ENCODE measurements at places on chromosomes 6 and 20. TPM values are rescaled to one million over a fixed set of nuclear protein-coding genes. Genes with fewer than 3 reads are reported as not detected.
A peak's percentile ranks its signal among the peaks of the same experiment; 100 is the strongest.

GRCh38 chr6:15087186-15087589 lies 158.7 kb upstream of the JARID2 start:
- no peak for DNase-seq

DNA sequence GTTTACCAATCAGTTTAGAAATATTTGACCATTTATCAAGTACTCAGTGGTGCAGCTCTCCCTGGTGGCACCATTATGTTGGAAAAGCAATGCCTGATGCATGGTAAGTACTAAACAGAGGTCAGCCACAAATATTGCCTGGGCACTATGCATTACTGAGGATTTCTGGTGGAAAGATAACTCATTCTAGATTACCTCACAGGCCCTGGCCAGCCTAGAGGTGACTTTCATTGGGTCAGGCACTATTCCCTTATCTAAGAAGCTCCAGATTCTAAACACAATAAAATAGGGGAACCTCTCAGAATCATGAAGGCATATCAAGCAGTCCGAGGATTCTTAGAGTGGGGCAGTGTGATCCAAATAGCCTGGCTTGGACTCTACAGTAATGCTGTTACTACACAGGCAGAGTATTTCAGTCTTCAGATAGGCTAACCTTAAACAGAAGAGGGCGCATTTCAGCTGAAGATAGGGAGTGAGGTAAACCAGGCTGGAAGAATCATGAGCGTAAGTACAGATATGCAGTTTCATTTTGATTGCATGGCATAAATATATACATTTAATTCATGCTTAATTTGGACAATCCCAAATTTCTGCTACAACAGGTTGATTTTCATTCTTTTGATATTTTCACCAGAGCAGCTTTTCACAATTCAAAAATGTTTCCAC lies 12.1 kb downstream of the LGSN start:
- DNase-seq, result no peak

GRCh38 chr6:114342826-114343781 lies at the start of gene HS3ST5:
Gene HS3ST5, minus strand, starts transcription at chr6:114343023. Its CDS starts 280,178 bp downstream, at chr6:114062845.
- DNase-seq, result no peak

DNA sequence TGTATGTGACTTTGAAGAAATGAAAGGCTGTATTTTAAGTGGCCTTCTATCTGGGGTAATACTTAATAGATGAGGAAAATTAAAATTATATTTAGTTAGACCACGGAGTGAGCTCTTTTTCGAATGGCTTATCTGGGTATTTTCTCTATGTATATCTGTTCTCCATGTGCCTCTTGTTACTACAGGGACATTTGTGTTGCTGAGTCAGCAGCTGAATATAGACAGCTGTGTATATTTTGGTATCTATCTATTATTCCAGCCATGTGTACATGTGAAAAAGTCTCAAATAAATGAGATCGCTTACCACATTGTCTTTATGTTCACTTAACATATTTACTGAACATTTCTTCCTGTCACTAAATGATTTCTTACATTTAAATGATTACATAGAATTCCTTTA lies 57.2 kb downstream of the TMEM200A start:
- DNase-seq, result no peak

GRCh38 chr6:151482290-151482689 lies 11.5 kb upstream of the CCDC170 start:
- DNase-seq, result peak; percentile 11

GRCh38 chr6:116387374-116387773 lies 16.6 kb downstream of the DSE start:
- DNase-seq, result no peak

Gene OR2H2
- total RNA-seq, result not detected

DNA sequence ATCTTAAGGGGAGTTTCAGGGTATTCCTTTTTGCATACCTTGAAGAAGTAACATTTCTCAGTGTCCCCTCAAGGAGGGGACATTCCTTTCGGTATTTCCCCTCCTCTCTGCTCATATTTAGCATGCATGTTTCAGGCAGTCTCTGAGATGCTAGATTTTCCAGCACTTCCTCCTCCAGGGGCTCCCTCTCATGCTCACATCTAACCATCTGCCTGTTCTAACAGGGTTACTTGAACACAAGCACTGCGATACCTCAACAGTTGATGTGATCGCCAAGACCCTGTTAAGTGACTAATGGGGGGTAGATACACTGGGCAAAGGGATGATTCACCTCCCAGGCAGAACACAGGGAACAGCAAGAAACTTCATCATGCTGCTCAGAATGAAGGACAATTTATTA lies 12.9 kb upstream of the MCM3 start:
- DNase-seq, result no peak

- no peak for DNase-seq
Observed at GRCh38 chr6:113750151-113750855, 106.8 kb upstream of the MARCKS start.

GRCh38 chr6:10591422-10592160 lies 70.4 kb downstream of the GCNT2 start:
- DNase-seq, result no peak

Gene BMP7
- total RNA-seq, result not detected

DNA sequence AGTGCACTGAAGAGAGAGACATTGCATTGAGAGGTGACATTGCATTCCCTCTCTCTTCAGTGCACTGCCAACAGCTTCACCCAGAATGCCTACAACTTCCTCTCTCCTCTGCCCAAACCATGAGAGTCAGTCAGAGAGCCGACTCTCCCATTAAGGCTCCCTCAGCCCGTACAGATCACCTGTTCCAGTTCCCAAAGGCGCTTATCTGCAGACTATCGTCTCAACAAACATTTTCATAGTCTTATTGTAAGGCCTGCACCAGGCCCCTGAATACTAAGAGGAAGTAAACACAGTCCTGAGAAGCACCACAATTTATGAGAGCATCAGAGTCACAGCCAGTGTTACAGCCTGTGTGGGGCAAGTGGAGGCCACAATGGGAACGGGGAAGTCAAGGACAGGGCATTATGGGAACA lies 53.7 kb downstream of the GFOD1 start:
- DNase-seq, result no peak

- no peak for DNase-seq
Observed at GRCh38 chr20:36113566-36114250, 40.8 kb upstream of the EPB41L1 start.

Gene GLP1R
- not detected for total RNA-seq

GRCh38 chr6:11828262-11828870 lies 49.8 kb upstream of the ADTRP start:
- DNase-seq, result no peak

Gene PLG
- total RNA-seq, result 0.69 TPM

DNA sequence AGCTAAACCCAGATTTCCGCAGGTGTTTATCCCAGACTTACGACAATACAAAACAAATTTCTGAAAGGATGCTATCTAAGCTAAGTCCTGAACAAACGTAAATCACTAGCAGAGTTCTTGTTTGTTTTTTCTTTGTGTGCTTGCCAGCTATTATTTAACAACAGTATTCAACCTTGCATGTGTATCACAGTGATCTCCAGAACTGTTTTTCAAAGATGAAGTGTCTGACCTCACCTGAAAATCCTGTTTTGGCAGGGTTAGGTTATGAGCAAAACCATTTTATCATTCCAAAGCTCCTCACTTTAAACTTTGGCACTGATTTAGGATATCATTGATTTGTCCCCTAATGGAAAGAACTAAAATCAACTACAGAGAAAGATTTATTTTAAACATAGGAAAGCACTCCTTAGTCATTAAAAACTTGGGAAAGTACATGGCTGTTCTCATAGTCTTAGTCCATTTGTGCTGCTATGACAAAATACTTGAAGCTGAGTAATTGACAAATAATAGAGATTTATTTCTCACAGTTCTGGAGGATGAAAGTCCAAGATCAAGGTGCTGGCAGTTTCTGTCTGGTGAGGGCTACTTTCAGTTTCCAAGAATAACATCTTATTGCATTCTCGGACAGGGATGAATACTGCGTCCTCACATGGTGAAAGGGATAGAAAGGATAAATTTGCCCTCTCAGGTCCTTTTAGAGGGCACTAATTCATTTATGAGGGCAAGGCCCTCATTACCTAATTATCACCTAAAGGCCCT lies 20.8 kb upstream of the BMP5 start:
- no peak for DNase-seq

- no peak for DNase-seq
Observed at GRCh38 chr20:38665094-38665493, 59.2 kb upstream of the SLC32A1 start.

GRCh38 chr6:9634776-9635175 lies 780.1 kb downstream of the TFAP2A start:
- DNase-seq, result no peak

GRCh38 chr20:37990571-37991151 lies 42.6 kb downstream of the TTI1 start:
- DNase-seq, result peak; percentile 45

- no peak for DNase-seq
Observed at GRCh38 chr6:15744818-15745402, 82.1 kb upstream of the DTNBP1 start.

Gene HLA-DMB
- 7.9 TPM for total RNA-seq

Gene MUC21
- total RNA-seq, result not detected

DNA sequence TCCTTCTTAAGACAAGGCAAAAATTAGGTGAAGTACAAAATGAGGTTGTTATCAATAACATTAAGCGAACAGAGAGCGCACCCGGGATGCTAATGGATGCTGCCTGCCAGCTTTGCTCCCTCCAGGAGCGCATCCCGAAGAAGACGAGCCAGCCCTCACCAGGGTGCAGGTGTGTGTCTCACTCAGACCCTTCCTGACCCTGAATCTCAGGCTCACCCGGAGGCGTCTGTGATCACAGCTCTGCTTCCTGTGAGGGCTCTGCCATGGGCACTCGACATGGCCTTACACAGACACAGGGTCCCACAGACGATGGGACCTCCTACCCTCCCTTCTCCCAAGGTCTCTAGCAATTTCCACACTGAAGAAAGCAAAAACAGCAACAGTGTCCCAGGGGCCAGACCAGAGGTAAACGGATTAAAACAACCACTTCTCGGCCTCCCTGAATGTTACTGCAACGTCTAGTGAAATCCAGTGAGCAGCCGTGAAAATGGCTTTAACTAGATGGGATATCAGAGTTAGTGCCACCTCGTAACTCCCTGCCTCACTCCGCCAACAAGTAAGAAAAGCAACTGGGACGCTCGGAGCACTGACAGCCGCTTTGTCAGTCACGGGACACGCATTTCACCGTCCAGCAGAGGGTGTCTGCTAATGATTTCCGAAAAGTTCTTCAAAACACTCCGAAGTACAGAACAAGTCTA lies 11.7 kb downstream of the ZBTB46 start:
- DNase-seq, result no peak

Gene DEFB124
- not detected for total RNA-seq

- DNase-seq, result no peak
Observed at GRCh38 chr6:123875784-123876183, 72.1 kb downstream of the NKAIN2 start.

DNA sequence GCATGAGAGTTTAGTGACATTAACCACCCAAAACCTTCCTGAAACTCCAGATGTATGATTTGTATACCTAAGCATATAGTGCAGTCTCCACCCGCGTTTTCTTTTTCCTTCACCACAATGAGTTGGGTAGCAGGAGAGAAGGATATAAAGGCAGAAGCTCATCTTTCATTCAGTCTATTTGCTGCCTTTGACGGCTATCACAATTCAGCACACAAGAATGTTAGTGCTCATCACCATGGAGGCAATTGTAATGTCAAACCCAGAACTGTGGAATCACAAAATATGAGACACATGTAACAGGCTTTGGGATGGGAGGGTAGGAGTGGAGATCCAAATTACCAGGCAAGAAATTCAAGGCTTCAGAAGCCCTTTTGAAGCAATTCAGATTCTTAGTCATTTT lies 17.6 kb downstream of the ZHX3 start:
- no peak for DNase-seq

Gene CDSN
- not detected for total RNA-seq

GRCh38 chr6:109238396-109238795 lies 143.1 kb downstream of the CEP57L1 start:
- DNase-seq, result no peak

Gene OR2B6
- total RNA-seq, result not detected

DNA sequence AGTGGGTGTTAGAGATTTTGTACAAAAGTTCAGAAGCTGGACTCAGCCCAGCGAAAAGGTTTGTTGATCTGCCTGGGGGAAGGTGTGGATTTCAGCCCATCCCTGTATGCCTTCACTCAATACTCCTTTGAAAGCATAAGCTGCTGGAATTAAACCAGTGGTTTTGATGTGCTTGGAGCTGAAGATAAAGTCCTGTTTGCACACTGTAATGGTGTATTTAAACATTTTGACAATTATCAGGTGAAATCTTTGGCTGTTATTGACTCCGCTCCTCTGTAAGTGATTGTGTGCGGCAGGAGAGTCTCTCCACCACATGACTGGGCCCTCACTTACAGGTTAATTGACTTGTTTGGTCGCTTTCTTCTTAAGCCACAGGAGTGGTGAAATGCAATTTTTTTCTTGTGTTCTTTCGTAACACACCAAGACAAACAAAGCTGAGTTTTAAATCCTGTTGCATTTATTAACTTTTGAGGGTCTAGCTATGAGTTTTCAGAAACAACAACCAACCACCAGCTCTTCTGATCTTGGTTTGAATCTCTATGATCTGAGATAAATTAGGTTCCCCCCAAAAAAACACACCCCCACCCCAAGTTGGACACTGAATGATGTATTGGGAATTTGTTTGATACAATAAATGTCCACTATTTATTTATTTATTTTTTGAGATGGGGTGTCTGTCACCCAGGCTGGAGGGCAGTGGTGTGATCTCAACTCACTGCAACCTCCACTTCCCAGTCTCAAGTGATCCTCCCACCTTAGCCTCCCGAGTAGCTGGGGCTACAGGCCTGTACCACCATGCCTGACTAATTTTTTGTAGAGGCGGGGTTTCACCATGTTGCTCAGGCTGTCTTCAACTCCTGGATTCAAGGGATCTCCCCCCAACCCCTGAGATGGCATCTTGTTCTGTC lies 46.3 kb upstream of the NCOA3 start:
- DNase-seq, result no peak

DNA sequence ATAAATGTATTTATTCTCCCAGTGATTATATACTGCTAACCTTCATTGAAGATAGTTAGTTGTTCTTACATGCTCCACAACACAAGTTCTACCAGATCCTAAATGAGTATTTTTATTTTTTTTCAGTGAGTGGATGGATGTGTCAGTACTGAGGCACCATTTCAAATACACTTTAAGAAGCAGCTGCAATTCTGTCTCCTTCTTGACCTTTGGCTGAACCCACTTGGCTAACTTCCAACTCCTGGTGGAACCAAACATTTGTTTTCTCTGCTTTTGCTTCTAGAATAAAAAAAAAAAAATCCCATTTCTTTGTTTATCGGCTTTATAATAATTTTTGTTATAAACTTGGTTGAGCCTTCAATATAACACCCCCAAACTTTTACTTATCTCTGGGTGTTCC lies 458.3 kb upstream of the MAP3K7 start:
- no peak for DNase-seq

GRCh38 chr20:7171911-7172310 lies 404.4 kb downstream of the BMP2 start:
- DNase-seq, result no peak

Gene HRH3
- total RNA-seq, result not detected

All from CD4-positive, alpha-beta memory T cell (primary cell).